ENCODE measurements at places on chromosomes 2 and 18.

DNA sequence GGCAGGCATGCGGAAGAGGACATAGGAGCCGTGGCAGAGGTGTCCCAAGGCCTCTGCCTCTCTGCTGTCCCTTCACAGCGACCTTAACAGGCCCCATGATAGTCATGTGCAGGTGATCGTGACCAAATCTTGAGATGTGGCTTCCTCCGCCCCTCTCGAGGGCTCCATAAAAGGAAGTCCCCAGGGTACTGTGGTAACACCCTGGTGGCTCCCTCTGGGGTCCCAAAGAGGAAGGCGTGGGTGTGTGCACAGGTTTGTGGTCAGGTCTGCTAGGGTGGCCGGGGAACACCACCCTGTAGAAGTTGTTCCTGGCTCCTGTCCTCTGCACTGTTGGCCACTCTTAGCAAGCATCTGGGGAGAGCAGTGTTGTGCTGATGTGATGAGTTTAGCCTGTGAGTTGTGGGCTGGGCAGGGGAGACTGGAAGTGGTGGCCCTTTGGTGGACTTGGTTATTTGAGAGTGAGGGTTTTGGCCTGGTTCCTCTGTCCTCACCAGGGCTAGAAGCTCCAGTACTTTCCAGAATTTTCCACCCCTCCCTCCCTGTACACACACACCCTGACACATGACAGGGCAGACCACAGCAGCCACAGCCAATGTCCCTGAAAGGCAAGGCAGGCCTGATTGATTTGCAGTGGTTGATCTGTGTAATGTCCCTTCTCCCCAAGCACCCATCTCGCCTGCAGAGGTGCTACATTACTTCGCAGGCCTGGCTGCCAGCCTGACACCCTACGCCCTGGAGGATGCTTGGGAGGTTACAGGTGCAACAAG, 68.9 kb upstream of the BOD1L2 start:
- DNase-seq, result no peak

- no peak for DNase-seq
Measured at GRCh38 chr2:28128281-28128950, 237.9 kb downstream of the BABAM2 start.

- DNase-seq, result no peak
Measured at GRCh38 chr2:176658708-176659107, 389.5 kb downstream of the MTX2 start.

DNA sequence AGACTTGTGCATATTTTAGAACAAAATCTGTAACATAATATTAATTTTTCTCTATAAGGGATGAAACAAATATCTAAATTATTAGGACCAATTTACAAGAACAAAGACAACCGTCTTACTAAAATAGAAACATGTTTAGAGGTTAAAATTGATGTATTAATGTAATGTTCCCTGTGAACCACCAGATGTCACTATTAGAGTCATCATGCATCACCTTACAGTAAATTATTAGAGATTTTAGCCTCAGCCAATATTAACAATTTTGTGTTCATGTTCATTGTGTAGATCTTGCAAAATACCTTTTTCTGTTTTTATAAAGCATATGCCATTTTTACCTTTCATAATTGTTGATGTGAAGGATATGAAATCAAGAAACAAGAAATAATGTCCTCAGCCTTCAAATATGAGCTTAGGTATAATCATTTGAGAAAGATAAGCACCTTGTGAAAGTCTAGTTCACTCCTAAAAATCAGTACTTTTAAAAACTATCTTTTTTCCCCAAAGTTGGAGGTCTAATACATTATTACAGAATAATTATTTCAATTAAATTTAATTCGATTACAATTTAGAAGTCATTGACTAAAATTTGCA, 344.3 kb upstream of the KCNH7 start:
- no peak for DNase-seq

Data from activated effector memory CD4-positive, alpha-beta T cell treated with Interleukin-2 at 50 U/mL for 16 hours (primary cell).